ENCODE measurements at places on chromosomes 1 and 21.
A peak's percentile ranks its signal among the peaks of the same experiment; 100 is the strongest.

DNA sequence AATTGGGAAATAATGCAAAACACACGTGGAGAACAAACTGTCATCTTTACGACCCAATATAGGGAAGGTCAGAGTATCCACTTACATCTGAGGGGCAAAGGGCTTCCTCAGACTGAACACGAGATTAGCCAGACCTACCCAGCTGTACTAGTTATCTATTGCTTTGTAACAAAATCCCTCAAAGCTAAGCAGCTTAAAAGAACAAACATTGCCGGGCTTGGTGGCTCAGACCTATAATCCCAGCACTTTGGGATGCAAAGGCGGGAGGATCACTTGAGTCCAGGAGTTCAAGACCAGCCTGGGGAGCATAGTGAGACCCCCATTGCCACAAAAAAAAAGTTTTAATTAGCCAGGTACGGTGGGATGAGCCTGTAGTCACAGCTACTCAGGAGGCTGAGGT is 262.8 kb downstream of the LTN1 start:
- DNase-seq = no peak

DNA sequence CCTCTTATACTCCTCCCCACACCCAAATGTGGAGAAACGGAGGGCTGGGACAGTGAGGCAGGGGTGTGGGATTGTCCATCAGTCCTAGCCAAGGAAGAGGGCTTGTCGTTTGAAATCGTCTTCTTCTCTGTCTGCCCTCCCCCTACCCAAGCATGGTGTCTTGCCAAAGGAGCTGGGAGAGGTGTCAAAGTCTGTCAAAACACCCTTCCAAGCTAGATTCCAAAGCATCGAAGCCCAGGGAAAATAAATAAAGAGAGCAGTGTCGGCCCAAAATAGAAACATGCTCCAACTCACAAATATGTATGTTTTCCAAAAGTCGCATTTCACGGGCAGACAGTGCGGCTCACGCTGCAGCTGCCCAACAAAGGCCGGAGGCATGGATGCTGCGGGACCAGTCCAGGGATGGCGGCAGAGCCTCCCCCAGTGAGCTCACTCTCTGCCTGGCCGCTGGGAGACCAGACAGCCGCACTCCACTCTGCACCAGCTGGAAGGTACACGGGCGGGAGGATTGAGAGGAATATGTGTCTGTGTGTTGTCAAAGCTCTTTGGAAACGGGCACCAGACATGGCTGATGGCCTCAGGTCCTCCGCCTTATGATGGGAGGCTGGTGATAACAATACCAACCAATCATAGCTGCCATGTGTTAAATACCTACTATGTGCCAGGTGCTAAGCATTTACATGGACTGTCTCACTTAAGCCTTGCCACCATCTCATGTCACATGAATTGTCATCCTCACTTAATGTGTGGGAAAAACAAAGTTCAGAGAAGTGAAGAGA is 3.9 kb downstream of the DISP3 start:
- no peak for DNase-seq

- DNase-seq = no peak
Measured at GRCh38 chr1:161733526-161733925, 12.2 kb downstream of the FCRLB start.

- no peak for DNase-seq
Measured at GRCh38 chr1:72253132-72253531, 29.2 kb downstream of the NEGR1 start.

DNA sequence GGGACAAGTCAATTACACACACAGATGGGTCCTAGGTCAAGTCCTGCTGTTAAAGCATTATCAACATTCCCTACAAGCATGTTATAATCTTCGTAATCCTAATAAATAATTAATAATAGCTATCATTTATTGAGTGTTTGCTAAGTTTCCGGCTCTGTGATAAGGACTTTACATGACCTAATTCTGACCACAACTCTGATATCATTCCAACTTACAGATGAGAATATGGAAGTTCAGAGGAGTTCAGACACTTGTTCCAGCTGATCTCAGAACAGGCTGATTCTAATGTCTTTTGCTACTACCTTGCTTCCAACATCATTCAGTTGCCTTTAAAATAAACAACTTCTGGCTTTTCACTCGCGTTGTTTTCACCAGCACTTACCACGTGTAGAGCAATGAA is 770.1 kb upstream of the CXADR start:
- DNase-seq = no peak

DNA sequence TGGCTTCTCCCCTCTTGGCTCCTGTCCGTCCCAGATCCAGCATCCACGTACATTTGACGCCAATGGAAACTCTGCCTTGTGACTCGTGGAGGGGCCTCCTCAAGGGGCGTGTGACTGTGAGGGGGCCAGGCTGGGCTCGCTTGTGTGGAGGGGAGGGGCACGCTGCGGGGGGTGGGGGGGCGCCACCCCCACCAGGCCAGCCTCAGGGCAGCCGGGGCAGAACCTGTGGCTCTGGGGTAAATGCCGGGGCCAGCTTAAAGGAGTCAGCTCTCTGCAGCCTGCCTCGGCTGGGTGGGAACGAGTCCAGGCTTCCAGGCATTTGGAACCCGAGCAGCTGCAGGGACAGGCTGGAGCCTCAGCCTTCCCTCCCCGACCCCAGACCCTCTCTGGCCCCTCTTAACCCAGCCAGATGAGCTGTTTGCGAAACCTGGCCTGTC is 94.1 kb downstream of the SIK1 start:
- DNase-seq = peak; percentile 81

GRCh38 chr1:241586905-241587512 is 53.2 kb downstream of the CHML start:
- DNase-seq = no peak

DNA sequence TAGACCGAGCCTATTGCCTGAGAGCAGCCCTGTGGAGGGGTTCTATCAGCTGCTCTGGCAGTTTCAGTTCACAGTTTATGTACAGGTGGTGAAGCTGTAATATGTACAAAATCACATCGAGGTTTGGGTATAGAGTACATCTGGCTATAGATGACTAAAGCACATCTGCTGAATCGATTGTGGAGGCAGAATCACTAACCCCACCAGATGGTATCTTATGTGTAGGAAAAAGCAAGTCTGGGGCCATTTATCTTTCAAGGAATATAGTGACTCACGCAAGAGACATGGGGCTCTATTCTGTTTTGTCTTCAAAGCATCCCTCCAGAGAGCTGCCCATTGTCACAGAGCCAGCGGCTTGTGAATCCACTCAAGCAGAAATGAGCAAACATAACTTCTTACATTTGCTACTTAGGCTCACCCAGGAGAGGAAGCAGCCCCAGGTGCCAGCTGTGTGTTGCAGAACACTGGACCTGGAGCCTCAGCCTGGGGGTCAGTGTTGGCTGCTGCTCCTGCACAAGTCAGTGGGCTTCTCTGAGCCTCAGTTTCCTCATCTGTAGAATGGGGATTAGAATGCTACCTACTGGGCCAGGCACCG is 21.3 kb downstream of the MIIP start:
- DNase-seq = peak; percentile 78

GRCh38 chr1:236913371-236914037 is 90.7 kb downstream of the MT1HL1 start:
- DNase-seq = no peak

- DNase-seq = peak; percentile 36
Measured at GRCh38 chr1:167121375-167122120, 27.7 kb downstream of the STYXL2 start.

DNA sequence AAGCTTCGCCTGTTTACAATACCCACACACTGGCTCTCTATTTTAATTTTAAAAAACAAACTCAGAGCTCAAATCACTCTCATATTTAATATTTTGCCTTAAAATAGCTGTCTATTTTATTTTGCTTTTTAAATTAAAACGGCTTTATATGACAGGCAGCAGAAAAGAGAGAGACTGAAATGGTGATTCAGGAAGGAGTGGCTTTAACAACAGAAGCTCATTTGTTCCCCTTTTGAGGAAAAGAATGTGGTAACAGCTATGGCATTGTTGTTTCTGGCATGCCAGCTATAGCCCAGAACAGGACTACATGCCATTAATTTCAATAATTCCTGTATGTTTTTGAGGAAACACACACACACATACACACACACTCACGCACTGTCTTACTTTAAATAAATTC is 234.2 kb upstream of the PTBP2 start:
- DNase-seq = no peak

GRCh38 chr1:155844860-155845421 is 12.1 kb downstream of the GON4L start:
- no peak for DNase-seq

- no peak for DNase-seq
Measured at GRCh38 chr1:169098380-169098779, 8.1 kb upstream of the ATP1B1 start.

DNA sequence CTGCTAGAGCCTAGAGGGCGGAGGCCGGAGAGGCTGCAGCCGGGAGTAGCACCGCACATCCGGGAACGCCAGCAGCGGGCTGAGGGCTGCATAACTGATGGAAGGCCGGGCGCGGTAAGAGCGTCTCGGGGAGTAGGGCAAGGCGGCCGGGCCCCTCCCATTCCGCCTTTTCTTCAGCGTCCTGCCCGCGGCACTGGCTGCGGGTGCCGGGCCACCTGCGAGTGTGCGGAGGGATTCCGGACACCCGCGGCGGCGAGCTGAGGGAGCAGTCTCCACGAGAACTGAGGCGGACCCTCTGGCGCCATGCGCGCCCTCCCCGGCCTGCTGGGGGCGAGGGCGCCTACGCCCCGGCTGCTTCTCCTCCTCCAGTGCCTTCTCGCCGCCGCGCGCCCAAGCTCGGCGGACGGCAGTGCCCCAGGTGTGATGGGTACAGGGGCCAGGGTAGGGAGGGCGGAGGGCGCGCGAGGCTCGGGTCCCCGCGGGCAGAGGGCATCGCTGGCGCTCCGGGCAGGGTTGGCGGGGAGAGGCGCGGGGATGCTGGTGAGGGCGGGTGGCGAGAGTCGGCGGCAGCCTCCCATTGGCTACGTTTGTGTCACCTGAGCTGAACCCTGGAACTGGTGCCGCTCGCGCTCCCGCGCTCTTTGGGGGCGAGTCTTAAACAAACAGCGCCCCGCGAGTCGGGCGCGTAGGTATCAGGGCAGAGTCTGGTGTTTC is 334.4 kb downstream of the SRGAP2C start:
- peak; percentile 58 for DNase-seq

- no peak for DNase-seq
Measured at GRCh38 chr1:203274603-203275381, 30.5 kb upstream of the BTG2 start.

DNA sequence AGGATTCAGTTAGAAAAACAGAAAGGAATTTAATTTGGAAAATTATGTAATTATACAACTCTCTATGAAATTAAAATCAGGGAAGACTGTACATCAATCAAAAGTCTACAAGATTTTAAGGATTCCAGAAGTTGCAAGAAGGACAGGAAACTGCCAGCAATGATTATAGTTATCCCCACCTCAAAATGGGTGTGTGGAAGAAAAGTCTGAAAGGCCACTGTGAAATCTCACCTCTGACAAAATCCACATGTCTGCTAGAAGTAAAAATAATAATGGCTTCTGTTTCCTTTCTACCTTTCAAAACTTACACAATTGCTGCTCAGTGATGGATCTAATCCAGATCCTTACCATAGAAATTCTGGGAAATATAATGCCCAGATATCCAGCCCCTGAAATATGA is 708.1 kb upstream of the ADGRL4 start:
- no peak for DNase-seq

GRCh38 chr1:154328318-154329151 is 3.2 kb downstream of the ATP8B2 start:
- DNase-seq = peak; percentile 92

GRCh38 chr1:234527346-234527745 is 48.4 kb upstream of the TARBP1 start:
- DNase-seq = no peak

DNA sequence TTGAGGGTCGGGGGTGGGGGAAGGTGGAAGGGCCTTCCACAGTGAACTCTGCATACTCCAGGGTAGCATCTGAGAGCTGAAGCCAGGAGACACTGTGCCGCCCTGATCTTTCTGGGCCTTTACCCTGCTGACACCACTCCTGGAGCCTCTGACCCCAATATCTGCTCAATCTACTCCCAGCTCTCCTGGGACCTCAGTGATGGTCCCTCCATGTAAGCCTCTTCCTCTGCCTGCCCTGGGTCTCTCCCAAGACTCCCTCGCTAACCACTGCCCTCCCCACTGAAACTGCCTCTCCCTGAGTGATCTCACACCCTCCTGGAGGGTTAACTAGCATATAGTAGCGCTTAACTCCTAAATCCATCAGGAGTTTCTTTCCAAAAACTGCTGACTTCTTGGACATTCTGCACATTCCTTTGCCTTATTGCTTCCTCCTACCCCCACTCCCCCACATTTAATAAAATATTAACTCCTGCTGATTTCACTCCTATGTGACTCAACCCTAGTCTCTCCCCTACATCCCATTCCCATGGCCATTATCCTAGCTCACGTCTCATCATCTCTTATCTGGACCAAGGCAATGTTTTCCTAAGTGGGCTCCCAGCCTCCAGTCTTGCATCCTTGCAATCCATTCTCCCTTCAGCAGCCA is 145.6 kb downstream of the HMGB4 start:
- DNase-seq = no peak

GRCh38 chr1:245823408-245824147 is 668.8 kb downstream of the KIF26B start:
- DNase-seq = no peak

DNA sequence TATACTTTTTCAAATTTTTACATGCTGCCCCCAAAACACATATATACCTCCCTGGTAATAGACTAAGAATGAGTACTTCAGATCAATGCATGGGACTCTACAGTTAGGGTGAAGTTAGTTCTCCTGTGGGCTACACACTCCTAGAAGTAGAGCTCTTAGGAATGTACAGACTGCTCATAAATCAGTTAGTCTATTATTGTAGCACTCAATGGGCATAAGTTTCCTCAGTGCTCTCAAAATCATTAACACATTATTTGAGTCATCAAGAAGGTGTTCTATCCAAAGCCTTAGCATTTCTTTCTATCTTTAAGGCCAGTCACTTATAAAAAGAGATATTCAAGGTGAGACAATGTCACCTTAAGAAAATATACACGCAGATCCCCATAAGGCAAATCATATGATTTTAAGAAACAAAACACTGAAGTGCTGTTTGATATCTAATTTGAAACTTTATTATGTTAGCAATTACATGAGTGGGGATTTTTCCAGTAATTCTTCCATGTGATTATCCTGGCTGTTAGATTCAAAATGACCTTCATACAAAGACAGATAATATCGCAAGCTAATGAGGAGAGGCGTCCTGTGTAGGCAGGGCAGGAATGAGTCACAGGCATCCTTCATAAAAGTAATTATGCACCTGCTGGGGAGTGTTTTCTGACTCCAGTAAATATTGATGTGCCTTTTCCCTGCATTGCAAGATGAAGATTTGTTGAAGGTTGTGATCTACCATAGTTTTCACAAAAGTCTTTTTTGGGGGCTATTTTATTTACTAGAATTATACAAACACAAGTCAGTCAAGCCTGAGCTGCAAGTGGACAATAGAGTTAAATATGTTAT is 167.2 kb upstream of the ATP1B1 start:
- no peak for DNase-seq

GRCh38 chr1:59061876-59062275 is 235.0 kb upstream of the FGGY start:
- peak; percentile 90 for DNase-seq

GRCh38 chr1:185014941-185015340 is 30.4 kb upstream of the RNF2 start:
- DNase-seq = no peak
